ENCODE measurements at places on chromosomes 7 and 10.

- DNase-seq, result no peak
Measured at GRCh38 chr10:117461766-117462423, 80.7 kb upstream of the EMX2 start.

DNA sequence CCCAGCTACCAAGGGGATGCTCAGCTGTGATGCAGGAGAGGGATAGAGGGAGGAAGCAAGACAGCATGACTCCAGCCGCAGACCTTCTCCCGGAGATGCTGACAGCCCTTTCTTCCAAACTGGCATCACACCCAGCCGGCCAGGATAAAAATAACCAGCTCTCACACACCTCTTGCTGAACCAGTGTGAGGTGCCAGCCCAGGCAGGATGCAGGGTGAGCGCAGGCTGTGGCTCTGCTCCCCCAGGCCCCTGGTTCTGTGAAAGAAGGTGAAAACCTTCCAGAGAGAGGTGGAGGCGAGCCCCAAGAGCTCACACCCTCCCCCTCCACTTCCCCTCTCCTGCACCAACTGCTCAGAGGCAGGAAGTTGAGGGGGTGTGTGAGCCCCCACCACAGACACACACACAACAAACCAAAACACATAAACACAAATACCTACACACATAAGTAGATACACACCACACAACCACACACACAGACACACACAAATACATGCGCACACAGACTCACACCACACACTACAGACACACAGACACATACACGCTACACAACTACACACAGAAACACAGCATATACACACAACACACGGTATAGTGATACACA lies 4.0 kb downstream of the GPR15LG start:
- no peak for DNase-seq

DNA sequence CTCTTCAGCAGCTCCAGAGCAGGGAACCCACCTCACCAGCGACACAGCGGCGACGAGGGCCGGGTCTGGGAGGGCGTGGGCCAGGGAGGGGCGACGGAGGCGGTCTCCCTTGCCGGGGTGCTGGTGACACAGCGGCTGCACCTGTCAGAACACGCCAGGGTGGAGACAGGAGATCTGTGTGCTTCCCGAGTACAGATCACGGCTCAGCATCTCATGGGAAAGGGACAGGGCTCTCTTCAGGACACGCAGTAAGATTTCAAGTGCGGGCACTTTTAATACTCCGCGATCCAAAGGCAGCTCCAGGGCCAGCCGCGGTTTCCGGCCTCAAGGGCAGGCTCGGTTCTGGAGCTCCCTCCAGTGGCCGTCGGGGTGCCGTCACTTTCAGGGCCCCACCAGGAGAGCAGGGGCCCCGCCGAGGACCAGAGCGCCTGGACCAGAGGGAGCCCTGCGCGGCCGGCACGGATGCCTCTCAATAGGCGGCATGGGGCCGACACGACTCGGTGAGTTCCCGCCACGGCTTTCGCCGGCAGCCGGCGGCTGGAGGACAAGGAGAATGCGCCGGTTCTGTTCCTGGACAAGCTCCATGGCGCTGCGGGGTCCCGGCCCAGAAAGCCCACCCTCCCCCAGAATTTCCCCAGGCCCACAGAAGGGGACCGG lies 21.4 kb downstream of the GPR146 start:
- no peak for DNase-seq

- no peak for DNase-seq
Measured at GRCh38 chr10:86693721-86694369, 25.5 kb downstream of the LDB3 start.

- DNase-seq, result no peak
Measured at GRCh38 chr7:126378642-126379041, 874.1 kb downstream of the GRM8 start.

- no peak for DNase-seq
Measured at GRCh38 chr10:127080317-127080716, 116.1 kb downstream of the INSYN2A start.

DNA sequence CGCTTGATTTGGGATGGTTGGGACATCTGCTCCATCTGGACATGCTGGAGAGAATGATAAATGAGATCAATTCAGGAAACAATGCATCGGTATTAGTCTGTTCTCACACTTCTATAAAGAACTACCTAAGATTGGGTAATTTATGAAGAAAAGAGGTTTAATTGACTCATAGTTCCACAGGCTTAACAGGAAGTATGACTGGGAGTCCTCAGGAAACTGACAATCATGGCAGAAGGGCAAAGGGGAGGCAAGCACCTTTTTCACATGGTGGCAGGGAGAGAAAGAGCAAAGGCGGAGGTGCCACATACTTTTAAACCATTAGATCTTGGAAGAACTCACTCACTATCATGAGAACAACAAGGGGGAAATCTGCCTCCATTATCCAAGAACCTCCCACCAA lies 16.8 kb upstream of the TSPAN12 start:
- DNase-seq, result no peak

DNA sequence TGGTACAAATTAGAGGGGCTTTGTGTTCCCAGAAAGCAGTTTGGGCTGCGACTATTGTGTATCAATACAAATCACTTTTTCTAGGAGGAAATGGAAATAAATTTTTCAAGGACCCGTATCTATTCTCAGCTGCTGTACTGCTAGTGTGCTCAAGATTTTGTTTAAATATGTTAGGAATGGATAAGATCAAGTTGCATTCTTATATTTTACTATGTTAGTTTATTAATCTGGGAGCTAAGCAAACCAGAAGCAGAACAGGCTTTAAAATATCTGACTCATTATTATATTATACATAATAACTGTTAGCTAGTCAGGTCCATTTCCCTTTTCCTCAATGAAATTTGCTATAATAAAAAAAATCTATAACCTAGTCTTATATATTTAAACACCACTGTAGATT lies 11.1 kb upstream of the GLCCI1 start:
- no peak for DNase-seq

GRCh38 chr10:56823849-56824248 lies 462.8 kb upstream of the ZWINT start:
- no peak for DNase-seq

- no peak for DNase-seq
Measured at GRCh38 chr10:60511477-60512229, 122.0 kb upstream of the ANK3 start.

DNA sequence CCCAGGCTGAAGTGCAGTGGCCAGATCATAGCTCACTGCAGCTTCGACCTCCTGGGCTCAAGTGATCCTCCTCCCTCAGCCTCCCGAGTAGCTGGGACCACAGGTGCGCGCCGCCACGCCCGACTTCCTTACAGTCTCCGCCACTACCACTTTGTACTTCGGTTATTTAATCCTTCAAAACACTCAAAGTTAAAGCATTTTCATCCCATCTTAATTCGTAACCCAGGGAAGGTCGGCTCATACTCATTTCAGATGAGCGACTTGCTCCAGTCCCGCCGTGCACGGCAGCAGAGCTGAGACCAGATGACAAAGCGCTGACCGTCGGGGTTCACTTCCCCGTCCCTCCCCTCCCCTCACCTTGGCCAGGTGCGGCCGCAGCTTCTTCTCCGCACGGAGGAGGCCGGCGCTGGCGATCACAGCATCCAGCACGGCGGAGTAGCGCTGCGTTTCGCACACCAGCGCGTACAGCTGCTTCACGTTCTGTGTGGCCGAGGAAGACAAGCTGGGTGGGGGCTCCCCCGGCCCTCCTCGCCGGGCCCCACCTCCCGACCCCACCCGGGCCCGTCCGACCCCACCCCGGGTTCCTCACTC lies 457 bp downstream of the NSUN5 start:
- DNase-seq, result no peak

- DNase-seq, result no peak
Measured at GRCh38 chr7:142375710-142376313, 118.0 kb upstream of the PRSS58 start.

DNA sequence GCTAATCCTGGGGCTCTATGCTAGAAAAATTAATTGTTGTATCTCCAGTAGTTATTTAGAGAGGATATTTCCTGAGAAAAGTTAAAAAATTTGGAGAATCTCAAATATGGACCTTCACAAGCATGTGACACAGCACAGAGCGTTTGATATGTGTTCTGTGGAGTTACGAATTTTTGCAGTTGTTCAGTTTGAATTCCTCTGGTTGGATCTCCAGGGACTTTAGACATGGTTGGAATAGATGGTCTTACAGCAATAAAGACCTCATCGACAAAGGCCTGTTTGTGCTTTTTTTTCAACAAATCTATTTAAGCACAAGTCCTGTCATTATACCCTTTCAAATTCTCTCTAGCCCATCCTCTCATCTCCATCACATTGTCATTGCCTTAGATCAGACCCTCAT lies 138.0 kb downstream of the TES start:
- no peak for DNase-seq

- DNase-seq, result peak; percentile 24
Measured at GRCh38 chr10:94146746-94147145, 153.0 kb downstream of the PLCE1 start.

DNA sequence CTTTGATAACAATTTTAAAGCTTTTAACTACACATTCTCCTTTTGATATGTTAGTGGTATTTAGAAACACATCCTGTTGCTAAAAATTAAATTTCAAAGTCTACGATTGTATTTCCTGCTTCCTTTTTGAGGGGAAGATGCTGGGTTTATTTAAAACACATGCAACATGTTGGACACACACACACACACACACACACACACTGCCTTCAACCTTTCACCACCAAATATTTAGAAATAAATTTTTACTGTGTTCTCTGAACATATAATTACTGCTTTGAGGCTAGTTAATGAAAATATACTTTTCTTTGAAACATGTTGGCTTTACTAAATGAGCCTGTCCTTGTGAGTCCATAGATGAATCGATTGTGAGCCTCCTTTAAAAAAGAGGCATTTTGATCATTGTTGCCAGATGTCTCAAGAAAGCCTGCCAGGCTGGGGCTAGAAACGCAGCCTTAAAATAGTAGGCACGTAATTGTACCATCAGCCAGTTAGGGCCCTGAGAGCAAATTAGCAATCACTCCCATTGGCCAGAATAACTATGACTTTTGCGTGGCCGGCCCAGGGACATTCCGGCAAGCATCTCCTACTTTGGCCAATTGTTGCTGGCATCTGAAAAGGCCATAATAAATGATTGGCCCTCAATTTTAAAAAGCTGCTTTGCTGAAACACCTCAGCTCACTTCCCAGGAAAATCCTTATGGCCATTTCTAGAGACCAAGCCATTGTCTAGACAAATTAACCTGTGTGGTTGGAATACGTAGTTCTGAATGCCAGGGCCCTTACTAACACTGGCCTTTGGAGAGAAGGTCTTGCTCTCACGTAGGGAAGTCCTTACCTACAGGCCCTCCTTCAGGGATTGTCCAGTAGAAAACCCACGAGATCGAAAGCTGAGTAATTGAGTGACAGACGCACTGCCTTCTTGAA lies 9.9 kb upstream of the TEX36 start:
- DNase-seq, result no peak

DNA sequence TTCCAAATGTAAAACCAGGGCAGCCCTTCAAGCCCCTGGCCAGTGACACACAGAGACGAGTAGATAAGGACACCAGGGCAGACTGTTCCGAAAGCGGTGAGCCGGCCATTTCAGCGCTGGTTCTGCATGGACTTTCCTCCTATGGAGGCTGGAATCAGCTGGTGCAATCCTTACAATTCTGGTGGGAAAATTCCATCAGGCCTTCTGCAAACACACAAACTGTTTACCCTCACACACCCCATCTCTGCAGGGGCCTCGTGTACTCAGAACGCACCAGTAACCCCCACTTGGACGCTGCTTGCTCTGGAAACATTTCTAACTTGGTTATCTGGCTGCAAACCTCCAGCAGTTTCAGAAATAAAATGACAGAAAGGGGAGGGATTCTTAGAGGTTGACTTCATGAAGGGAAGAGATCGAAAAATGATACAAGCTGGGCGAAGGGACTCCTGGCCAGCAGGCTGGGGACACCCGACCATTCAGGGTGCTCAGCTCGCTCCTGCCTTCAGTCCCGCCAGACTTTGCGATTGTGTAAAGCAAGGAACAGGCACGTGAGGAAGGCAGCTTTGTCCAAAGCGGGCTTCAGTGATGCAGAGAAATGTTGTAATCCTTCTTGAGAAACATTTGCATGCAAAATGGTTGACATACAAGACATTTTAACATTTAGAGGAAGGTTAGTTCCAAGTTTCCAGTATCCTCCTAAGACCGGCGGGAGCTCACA lies 19.7 kb upstream of the SHH start:
- DNase-seq, result no peak

DNA sequence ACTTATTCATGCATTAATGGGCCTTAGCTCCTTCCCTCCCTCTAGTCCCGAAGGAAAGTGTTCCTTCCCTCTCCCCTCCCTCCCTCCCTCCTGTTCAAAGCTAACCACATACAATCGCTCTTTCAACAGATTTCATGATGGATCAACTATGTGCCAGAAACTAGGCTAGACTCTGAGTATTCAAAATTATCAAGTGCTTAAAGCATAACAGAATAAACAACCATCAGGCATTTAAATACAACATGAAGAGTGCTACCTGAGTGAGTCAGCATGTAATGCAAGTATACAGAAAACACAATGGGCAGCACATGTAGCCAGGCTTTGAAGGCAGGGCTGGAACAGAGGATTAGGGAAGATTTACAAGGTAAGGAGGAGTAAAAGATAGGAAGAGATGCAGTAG lies 11.3 kb downstream of the CHCHD3 start:
- no peak for DNase-seq

GRCh38 chr10:83647526-83647925 lies 491.8 kb upstream of the GHITM start:
- DNase-seq, result no peak

- no peak for DNase-seq
Measured at GRCh38 chr7:36904802-36905201, 180.5 kb upstream of the AOAH start.

DNA sequence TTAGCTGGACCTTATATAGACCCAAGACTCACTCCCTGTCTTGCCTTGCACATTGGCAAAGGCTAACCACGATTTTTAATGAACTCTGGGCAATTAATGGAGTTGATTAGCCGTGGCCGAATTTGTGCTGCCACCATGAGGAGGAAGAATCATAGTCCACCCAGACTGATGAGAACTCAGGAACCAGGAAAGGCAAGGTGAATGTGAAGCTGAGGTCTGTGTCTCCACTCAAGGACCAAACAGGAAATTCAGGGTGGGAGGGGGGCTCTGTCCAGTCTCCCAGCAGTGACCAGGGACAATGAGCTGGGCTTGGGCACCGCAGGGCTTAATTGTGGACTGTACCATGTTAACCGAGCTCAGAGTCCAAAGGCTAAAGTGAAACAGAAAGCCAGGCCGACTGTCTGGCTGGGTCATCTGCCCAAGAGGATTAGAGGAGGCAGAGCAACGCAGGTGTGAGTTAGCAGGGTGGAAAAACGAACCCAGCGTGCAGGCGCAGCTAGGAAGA lies 127.0 kb upstream of the JCAD start:
- DNase-seq, result no peak

- DNase-seq, result no peak
Measured at GRCh38 chr10:76329891-76330575, 898.6 kb downstream of the LRMDA start.

DNA sequence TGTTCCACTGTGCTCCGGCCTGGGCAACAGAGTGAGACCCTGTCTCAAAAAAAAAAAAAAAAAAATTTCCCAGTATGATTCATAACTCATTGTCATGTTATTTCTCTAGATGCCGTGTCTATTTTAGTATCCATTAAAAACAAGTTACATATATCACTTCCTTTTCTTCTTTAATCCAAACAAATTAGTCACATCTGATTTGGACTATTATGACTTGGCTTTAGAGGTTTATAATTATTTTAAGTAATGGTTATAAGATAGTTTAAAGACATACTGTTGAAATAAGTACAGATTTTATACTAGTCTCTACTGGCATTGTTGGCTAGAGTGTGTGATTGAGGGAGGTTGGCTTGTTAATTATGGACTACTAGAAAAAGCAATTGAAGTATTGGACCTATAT lies 53.3 kb downstream of the ZMYND11 start:
- no peak for DNase-seq

- no peak for DNase-seq
Measured at GRCh38 chr10:24414597-24414996, 205.7 kb downstream of the KIAA1217 start.
